Stimulated activated naive B cell treated with anti-CD40 and anti-IgM and Interleukin-4, amounts not matched to agents 10 μg/mL and 1 μg/mL and 100 μg/mL, for 72 hours (primary cell): ENCODE measurements at places on chromosomes 7 and 10.
A peak's percentile ranks its signal among the peaks of the same experiment; 100 is the strongest.

- no peak for DNase-seq
- no peaks in the 10 kb centered on the region for H3K4me1 ChIP-seq
- peak overlapping the region; percentile 6 for H3K27ac ChIP-seq
- no peak overlapping the region for H3K4me3 ChIP-seq
- no peaks in the 10 kb centered on the region for H3K36me3 ChIP-seq
Measured at GRCh38 chr10:92801978-92802872, 46.1 kb upstream of the EXOC6 start.

DNA sequence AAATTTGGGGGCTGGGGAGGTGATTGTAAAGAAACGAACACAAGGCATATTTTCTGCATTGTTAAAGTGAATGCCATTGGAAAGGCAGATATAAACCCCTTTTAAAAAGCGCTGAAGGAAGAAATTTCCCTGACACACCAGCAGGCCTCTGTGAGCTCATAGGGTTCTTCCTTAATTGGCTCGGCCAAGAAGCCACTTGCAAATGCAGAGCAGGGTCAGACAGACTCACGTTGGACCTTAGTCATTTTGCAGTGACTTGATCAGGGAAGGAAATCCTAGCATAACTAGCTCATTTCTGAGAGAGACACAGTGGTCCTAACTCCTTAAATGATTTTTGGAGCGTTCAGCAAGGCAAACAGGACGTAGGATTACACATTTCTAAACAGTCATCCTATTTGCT lies 1461.4 kb downstream of the GATA3 start:
- H3K27ac ChIP-seq: no peak overlapping the region
- no peaks in the 10 kb centered on the region for H3K36me3 ChIP-seq
- no peak overlapping the region for H3K4me3 ChIP-seq
- no peak for DNase-seq
- H3K4me1 ChIP-seq: no peaks in the 10 kb centered on the region

DNA sequence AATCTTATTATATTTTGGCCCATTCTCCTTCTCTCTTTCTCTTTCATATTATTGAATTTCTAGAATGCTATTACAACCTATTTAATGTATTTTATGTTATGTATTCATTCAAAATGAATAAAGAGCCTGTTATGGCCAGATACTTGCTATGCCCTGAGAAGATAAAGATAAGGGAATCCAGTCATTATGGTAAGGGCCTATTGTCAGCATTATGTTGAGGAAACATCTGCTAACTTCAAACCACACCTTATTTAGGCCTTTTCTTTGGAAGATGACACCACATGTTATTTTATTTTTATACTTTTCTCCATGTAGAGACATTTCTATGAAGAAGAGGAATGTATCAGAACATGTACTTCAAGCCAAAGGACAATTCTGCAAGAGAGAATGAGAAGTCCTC lies 60.5 kb upstream of the MPP7 start:
- H3K27me3 ChIP-seq: peaks cover 5% of the 10 kb centered on the region
- H3K4me3 ChIP-seq: no peak overlapping the region
- peaks cover 31% of the 10 kb centered on the region for H3K4me1 ChIP-seq
- peaks cover 2% of the 10 kb centered on the region for H3K36me3 ChIP-seq
- no peak for DNase-seq

GRCh38 chr7:78850093-78850740 lies 603.2 kb downstream of the MAGI2 start:
- H3K27ac ChIP-seq: no peak overlapping the region
- no peaks in the 10 kb centered on the region for H3K4me1 ChIP-seq
- no peak overlapping the region for H3K4me3 ChIP-seq
- no peak for DNase-seq
